ENCODE measurements at places on chromosomes 3 and 15. TPM values are rescaled to one million over a fixed set of nuclear protein-coding genes. Genes with fewer than 3 reads are reported as not detected.

ACP3 gene
- 0.44 TPM for total RNA-seq

TMEM45A gene
- total RNA-seq, result 19.7 TPM

DNA sequence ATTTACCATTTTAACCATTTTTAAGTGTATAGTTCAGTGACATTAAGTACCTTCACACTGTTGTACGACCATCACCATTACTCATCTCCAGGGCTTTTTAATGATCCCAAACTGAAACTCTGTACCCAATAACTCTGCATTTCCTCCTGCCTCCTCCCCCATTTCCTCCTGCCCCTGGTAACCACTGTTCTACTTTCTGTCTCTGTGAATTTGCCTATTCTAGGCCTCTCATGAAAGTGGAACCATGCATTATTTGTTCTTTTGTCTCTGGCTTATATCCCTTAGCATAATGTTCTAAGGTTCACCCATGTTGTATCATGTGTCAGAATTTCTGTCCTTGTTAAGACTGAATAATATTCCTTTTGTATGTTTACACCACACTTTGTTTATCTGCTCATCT lies 154.2 kb downstream of the MECOM start:
- no peak for DNase-seq
- no peaks in the 10 kb centered on the region for H3K4me1 ChIP-seq
- no peak overlapping the region for H3K4me3 ChIP-seq

GRCh38 chr15:64875641-64876223 lies 34.0 kb downstream of the PLEKHO2 start:
- H3K27ac ChIP-seq, result no peak overlapping the region
- no peak overlapping the region for H3K4me3 ChIP-seq
- no peaks in the 10 kb centered on the region for H3K36me3 ChIP-seq
- peaks cover 29% of the 10 kb centered on the region for H3K4me1 ChIP-seq
- H3K27me3 ChIP-seq, result no peaks in the 10 kb centered on the region
